H4 (cell line): ENCODE measurements at places on chromosomes 5 and 9. TPM values are rescaled to one million over a fixed set of nuclear protein-coding genes. Genes with fewer than 3 reads are reported as not detected.

DNA sequence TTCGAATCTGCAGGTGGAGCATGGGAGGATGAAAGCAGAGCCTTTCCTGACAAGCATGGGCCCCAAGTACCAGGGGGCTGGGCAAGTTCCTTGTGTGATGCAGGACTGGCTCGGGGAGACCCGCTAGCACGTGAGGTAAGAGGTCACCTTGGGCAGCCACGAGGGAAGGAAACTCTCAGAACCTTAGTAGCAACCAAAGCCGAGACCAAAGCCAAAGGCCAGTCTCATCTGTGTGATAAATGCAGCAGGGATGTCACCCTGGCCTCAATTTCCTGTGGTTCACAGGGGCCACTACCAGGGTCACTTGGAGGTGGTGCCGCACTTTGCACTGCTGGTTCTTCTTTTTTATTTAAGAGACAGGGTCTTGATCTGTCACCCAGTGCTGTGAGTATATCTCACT is 39.5 kb downstream of the PRRT1B start:
- DNase-seq = no peak

DNA sequence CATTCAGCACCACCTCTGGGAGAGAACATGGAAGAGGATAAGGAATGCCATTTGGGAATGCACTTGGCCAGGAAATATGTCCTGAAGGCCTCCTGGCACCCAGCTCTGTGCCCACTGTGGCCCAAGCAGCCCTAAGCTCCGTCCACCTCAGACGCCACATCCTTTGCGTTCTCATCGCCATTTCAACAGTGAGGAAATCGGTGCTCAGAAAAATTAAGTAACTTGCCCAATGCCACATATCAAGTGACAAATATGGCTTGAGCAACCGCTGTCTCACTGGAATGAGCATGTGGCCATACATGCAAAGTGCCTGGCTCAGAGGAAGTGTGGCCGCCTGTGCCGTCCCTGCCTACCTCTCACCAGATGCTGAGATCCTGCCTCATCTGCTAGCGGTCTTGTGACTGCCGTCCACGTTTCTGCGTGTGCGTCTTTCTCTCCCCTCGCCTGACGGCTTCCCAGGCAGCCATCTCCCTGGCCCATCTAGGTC is 984 bp upstream of the DOK3 start:
- DNase-seq = no peak

GRCh38 chr9:12658531-12659209 is 34.5 kb upstream of the TYRP1 start:
- no peak for DNase-seq

Gene NUTM2F
- total RNA-seq = not detected in 2 replicates

DNA sequence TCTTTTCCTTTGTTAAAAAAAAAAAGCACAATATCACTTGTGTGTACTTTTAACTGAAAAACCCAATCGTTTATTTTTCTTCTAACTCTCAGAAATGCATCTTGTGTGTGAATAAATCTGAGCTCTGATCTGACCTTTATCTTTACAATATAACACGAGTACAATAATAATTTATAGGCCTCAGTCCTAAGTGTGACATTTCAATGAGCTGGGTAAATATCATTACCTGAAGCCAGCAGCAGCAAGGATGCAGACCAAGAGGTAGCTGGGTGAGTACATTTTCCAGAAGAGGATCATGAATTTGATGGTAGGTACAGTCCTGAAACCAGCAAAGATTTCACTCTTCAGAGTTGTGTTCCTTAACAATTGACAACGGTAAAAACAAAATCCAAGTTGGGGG is 264.0 kb upstream of the KIF2A start:
- DNase-seq = no peak

DNA sequence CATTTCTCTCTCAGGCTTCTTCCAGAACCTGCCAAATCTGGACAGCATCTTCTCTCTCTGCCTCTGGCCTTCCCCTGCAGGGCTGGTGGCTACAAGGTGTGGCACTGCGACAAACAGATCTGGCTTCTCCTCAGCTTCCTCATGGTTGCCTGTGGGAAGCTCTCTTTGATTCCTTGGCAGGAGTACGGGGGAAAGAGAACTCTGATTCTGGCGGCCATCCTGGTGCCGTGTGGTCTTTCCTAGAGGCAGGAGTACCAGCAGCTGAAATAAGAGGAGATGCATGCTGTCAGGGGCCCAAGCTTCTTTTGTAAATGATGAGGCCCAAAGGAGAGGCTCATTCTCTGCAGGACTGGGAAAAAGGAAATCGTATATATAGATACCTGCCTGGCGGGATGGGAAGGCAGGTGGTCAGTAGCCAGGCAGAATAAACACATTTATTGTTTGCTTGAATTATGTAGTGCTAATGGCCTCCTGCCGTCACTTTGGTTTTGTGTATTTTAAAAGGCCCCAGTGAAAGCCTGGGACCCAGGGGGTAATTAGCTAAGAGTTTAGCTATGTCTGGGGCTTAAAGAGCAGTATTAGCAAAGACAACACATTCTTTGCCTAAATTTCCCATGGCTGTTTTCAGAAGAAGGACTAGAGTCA is at the start of gene CER1:
Gene CER1 (minus strand): TSS at position 343 of the 645 bp plus-strand sequence. CDS start 61 bp downstream, at position 282.
- DNase-seq = no peak

GRCh38 chr9:127336506-127337352 is 60.2 kb upstream of the SLC2A8 start:
- peak; percentile 90 for DNase-seq

Gene CDO1
- 0.74 and 1.3 TPM in 2 replicates for total RNA-seq

- DNase-seq = no peak
Observed at GRCh38 chr9:72809586-72809985, 143.3 kb downstream of the ALDH1A1 start.

- DNase-seq = no peak
Observed at GRCh38 chr5:68155940-68156339, 59.6 kb upstream of the PIK3R1 start.

- DNase-seq = peak; percentile 4
Observed at GRCh38 chr9:23829580-23830475, 3.8 kb upstream of the ELAVL2 start.

Gene MRPL22
- total RNA-seq = 25.8 and 28.2 TPM in 2 replicates

GRCh38 chr5:122154910-122155309 is 25.6 kb downstream of the ZNF474 start:
- peak; percentile 79 for DNase-seq

- no peak for DNase-seq
Observed at GRCh38 chr5:72637058-72637457, 129.8 kb upstream of the ZNF366 start.

Gene CATSPER3
- total RNA-seq = 0.08 TPM in 1 of 2 replicates, not detected in the other

Gene SLC45A2
- not detected in 2 replicates for total RNA-seq

Gene PRRX2
- total RNA-seq = 16.5 and 18.9 TPM in 2 replicates
